ENCODE measurements at places on chromosomes 4 and X.
A peak's percentile ranks its signal among the peaks of the same experiment; 100 is the strongest.

DNA sequence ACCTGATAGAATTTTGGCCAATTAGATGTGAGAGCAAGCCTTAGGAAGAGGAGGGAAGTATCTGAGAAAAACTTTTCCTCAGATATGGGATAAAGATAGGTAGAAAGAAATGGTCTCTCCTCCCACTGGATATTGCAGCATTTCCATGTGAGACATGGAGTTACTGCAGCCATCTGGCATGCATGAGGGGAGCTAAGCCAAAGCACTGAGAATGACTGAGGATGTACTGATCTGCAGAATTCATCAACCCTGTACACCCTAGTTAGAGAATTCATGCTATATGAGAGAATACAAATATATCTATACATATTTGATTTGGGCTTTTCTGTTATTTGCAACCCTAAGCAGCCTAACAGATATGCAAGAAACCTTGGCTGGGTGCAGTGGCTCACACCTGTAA, 52.5 kb upstream of the RPL34 start:
- no peak for DNase-seq

- DNase-seq, result no peak
Measured at GRCh38 chr4:81407726-81408125, 64.0 kb downstream of the RASGEF1B start.

DNA sequence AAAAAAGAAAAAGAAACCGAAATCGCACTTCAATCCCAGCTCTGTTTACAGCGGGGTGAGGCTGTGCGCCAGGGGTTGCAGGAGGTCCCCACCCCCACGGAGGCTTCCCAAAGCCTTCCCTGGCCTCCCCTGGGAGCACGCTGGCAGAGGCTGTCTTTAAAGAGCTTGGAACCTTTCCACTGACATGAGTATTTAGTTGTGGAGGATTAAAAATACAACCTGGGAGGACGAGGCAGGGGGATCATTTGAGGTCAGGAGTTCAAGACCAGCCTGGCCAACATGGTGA, 69.1 kb downstream of the PPP2R2C start:
- DNase-seq, result no peak

GRCh38 chr4:150348079-150348478, 233.9 kb upstream of the MAB21L2 start:
- peak; percentile 10 for DNase-seq

DNA sequence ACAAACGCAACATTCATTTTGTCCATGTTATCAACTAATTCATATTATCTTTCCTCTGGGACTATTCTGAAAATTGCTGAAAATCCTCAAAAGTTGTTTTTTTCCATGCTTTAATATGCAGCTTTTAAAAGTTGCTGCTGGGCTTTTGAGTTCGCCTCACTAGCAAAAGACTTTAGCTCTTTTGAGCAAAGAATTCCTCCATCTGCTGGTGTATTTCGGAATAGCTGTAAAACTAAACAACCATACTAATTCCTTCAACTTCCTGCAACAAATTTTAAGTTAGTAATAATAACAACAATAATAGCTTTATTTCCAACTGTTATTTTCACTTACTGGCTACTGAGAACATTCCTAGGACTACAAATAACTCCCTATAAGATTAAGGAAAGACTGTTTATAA, 124.5 kb upstream of the PLAC1 start:
- DNase-seq, result peak; percentile 16

DNA sequence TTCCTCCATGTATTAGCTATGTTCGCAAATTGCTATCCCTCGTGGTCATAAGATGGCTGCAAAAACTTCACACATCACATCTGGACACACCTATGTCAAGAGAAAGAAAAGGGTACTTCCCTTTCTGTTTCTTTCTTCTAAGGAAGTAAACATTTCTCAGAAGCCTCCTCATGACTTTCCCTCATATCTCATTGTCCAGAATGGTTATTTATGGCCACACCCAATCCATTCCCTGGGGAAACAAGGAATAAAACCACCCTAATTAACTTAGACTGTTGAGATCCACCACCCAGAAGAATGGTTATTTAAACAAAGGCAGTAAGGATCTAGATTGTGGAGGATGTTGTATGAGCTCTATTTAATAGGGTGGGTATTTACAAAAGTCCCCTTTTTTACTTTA, 160.8 kb upstream of the LNX1 start:
- no peak for DNase-seq
